Activated CD4-positive, CD25-positive, alpha-beta regulatory T cell treated with anti-CD3 and anti-CD28 coated beads, Interleukin-2, amount 50 U/mL, for 16 hours (primary cell): ENCODE measurements at places on chromosomes 5 and 9.

DNA sequence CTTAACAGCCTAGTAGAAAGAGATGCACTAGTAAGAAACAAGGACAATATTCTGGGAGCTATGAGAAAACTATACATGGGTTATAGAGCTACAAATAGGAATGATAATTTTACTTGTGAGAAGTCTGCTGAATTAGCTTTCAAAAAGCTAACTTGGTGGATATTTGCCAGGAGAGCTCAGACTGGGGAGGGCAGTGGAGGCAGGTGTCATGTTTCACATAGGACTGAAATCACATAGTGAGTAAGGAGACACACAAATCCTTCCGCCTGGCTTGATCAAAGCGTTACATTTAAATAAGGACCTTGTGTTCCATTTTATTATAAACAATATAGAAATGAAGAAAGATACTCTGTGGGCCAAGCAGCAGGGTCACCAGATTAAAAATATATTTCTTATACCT lies 235.0 kb downstream of the ISL1 start:
- no peak for DNase-seq

GRCh38 chr5:16595881-16596580 lies 20.8 kb downstream of the RETREG1 start:
- DNase-seq, result no peak

GRCh38 chr9:5513966-5514616 lies 3.8 kb downstream of the PDCD1LG2 start:
- DNase-seq, result no peak

- DNase-seq, result no peak
Measured at GRCh38 chr5:141077826-141078225, 16.6 kb upstream of the PCDHB2 start.

DNA sequence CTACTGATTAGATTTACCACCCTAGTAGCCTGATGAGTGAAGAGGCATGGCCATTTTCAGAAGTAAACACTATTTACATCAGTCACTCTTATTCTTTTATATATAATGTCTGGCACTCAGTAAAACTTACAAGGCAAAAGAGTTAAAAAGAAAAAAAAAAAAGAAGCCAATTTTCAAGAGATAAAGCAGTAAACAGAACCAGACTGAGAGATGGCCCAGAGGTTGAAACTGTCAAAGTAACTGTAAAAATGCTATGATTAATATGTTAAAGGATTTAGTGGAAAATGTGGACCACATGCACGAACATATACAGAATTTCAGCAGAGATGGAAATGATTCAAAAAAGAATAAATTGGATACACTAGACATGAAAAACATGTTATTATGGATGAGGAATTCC lies 6.4 kb upstream of the GPR150 start:
- DNase-seq, result no peak

DNA sequence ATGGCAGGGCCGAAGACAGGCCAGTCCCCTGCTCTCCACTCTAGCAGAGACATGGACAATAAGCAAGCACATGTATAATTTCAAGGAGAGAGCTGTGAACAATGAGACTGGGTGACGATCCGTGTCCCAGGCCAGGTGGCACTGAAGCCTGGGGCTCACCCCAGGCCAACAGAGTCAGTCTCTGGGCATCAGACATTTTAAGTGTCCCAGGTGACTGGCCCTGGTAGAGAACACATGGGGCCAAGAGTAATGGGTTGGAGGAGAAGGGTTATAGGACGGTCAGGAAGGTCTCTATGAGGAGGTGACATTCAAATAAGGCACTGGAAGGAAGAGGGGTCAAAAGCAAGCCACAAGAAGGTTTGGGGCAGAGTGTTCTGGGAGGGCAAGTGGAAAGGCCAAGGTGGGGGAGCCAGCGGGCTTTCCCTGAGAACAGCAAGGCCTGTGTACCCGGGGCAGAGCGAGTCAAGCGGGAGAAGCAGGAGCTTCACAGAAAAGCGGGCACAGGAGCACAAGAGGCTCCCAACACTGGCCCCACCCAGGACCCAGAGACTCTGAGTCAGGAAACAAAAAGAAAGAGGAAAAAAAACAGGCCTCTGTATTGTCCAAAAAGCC lies 1.1 kb upstream of the AKNA start:
- DNase-seq, result no peak

GRCh38 chr5:127906562-127907204 lies 176.9 kb upstream of the SLC12A2 start:
- no peak for DNase-seq

- no peak for DNase-seq
Measured at GRCh38 chr5:2753452-2754420, 2.3 kb upstream of the IRX2 start.

DNA sequence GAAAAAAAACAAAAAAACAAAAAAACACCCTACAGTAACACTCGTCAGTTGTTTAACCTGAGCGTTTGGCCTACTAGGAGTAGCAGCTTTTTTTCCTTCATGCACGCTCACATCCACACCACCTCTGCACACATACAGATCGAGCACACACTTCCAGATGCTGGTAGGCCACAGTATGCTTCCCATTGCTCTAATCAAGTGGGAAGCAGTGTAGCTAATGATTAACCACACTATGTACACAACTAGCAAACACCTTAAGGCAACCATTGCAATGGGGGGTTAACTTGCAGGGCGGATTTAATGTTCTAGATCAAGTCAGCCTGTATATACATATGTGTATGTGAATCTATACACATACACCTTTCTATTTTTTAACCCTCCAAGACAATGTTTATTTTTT lies 65.5 kb upstream of the GLRX start:
- no peak for DNase-seq

- DNase-seq, result no peak
Measured at GRCh38 chr5:4549351-4549750, 590.8 kb upstream of the ADAMTS16 start.

GRCh38 chr9:1125741-1126140 lies 75.6 kb downstream of the DMRT2 start:
- no peak for DNase-seq

DNA sequence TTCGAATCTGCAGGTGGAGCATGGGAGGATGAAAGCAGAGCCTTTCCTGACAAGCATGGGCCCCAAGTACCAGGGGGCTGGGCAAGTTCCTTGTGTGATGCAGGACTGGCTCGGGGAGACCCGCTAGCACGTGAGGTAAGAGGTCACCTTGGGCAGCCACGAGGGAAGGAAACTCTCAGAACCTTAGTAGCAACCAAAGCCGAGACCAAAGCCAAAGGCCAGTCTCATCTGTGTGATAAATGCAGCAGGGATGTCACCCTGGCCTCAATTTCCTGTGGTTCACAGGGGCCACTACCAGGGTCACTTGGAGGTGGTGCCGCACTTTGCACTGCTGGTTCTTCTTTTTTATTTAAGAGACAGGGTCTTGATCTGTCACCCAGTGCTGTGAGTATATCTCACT lies 39.5 kb downstream of the PRRT1B start:
- DNase-seq, result no peak

- no peak for DNase-seq
Measured at GRCh38 chr5:51273871-51274270, 109.4 kb upstream of the ISL1 start.

DNA sequence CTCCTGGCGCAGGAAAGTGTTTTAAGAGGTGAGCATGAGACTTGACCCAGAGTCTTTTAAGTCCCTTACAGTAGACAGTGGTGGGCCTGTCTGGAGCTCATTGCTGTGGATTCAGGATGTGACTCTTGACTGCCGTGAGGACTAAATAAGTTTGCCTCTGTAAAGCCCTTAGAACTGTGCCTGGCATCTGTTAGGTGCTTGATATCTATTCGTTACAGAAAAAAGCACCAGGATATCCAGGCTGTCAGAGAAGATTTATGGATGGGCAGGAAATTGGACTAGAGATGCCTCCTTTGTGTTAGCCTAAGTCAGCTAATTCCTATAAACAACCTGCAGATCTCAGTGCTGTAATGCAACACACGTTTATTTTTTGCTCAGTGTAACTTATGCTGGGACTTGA lies 12.6 kb downstream of the ERGIC1 start:
- no peak for DNase-seq

DNA sequence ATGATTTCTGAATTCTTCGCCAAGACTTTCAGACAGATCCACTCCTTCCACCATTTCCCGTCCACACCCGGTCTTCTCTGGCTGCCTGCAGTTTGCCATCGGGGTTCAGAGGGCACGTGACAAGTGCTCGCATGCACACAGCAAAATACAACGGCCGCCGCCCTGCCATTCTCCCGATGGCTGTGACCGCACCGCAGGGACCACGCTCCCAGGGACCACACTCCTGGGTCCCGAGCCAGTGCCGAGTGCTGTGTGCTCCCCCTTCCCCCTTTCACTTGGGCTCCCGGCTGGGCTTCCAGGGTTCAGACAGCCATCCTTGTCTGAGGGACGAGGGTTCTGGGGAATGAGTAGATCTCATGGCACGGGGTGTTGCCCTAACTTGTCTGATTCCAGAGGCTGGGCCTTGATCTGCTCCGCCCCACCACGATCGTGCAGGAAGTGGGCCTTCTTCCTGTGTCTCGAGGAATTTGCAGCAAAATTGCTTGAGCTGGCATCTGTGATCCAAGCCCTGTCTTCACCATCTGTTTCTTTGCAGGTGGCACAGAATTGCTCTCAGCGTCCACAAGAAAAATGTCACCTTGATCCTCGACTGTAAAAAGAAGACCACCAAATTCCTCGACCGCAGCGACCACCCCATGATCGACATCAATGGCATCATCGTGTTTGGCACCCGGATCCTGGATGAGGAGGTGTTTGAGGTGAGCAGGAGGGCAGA lies 59.2 kb downstream of the COL5A1 start:
- no peak for DNase-seq

GRCh38 chr9:116074658-116075057 lies 78.9 kb upstream of the PAPPA start:
- no peak for DNase-seq

- no peak for DNase-seq
Measured at GRCh38 chr5:4802044-4802443, 338.1 kb upstream of the ADAMTS16 start.

- DNase-seq, result no peak
Measured at GRCh38 chr9:134170532-134171315, 6.4 kb upstream of the RNU6ATAC start.

DNA sequence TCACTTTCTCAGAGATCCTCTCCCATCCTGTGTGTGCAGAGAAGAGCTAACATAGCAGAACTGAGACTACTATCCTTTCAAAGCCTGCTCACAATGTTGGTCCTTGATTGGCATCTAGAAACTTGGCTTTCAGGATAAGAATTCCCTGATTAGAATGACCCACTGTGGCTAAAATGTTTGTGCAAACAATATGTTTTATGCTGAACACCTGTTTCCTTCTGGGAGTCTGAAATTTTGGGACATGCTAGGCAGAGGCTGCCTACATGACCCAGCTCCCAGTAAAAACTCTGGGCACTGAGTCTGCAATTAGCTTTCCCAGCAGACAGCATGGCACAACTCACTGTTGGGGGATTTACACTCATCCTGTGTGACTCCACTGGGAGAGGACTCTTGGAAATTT lies 78.9 kb downstream of the CFAP95 start:
- no peak for DNase-seq

GRCh38 chr9:92713528-92713927 lies 43.6 kb upstream of the IPPK start:
- DNase-seq, result no peak

DNA sequence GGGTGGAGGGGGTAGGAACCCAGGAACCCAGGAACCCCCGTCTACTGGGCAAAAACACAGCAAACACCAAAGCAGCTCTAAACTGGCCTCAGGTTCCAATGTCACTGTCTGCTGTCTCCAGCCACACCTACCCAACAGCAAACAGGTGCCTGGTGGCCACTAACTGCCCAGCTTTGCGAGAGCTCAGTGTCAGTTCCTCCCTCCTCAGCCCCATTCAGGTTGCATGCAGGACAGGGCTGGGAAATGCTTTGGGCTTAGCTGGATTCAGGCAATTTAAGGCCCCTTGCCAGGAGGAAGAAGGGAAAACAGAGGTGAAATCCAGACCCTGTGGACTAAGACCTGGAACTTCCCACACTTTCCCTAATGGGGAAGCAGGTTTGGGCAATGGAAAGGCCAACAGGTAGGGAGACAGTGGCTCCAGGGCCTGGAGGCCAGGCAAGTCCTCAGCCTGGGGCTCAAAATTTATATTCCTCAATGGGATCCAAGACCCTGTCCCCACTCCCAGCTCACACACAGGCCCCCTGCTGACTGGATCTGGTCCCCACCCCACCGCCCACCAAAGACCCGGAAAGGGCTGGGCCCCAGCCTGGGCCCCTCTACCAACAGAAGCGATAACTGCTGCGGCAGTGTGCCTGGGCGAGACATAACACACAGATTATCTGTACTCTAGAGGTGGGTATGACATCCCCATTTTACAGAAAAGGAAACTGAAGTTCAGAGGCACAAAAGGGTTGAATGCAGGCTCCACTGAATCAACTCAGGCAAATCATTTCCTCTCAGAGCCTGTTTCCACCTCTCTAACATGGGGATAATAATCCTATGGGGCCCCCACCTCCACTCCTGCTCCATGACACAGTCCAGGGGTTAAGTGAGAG lies 3.5 kb downstream of the EEIG1 start:
- DNase-seq, result no peak

DNA sequence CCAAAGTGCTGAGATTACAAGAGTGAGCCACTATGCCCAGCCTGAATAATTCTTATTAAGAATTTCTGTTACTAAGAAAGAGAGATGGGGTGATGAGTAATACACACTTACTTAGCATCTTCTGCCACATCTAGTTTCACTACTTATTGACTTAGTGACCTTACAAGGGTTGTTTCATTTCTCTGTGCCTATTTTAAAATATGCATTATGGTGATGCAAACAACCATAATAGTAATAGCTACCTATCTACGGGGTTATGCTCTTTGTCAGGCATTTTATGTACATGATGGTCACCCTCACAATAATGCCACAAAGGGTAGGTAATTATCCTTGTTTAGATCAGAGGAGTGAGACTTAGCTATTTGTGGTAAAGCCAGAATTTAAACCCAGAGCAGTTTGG lies 499.0 kb upstream of the SGCD start:
- no peak for DNase-seq

- no peak for DNase-seq
Measured at GRCh38 chr5:55319491-55319890, 11.7 kb downstream of the MTREX start.

DNA sequence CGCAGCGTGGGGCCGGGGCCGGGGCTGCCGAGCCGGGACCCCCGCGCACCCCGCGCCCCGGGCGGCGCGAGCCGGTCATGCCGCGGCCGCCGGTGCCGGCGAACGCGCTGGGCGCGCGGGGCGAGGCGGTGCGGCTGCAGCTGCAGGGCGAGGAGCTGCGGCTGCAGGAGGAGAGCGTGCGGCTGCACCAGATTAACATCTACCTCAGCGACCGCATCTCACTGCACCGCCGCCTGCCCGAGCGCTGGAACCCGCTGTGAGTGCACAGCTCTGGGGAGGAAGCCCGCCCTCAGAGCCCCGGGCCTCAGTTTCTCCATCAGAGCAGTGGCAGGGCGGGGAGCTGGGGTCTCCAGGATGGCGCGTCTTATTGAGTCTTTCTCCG lies 335 bp downstream of the GALNT12 start:
- DNase-seq, result no peak

DNA sequence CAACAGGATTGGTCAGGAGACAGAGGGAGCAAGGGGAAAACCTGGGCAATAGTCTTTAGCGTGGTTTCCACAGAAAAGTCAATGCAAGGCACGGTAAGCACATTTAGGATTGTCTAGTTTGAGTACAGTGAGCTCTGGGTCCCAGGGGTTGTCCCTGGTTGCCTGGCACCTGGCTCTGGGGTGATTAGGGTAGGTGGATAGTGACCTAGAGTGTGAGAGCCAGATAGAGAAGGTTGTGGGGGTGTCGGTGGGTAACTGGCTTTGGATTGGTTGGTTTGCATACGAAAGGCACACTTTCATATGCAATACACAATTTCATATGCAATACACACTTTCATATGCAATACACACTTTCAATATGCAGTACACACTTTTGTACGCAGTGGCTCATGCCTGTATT lies 20.1 kb upstream of the GOLM1 start:
- no peak for DNase-seq
